Adipocyte (in vitro differentiated cells): ENCODE measurements at places on chromosomes 1 and 21.

DNA sequence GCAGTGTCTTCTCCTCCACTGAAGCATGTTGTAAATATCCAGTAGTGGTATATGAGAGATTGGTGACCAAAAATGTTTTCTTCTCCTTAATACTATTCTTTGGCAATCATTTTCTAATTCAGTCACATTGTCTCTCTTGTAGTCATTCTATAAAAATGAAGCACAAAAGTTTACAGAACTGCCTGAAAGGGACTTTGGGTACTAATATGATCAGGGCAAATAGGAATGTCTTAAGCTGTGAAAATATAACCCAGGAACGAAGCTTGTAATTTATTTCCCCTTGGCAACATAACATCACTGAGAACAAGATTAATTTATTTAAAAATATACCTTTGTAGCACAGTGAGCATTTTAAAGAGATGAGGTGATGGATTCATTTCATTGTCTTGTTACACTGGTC lies 4.9 kb downstream of the B3GALT2 start:
- no peak for DNase-seq

- DNase-seq: peak; percentile 87
Observed at GRCh38 chr1:156122519-156123355, 8.2 kb downstream of the LMNA start.

DNA sequence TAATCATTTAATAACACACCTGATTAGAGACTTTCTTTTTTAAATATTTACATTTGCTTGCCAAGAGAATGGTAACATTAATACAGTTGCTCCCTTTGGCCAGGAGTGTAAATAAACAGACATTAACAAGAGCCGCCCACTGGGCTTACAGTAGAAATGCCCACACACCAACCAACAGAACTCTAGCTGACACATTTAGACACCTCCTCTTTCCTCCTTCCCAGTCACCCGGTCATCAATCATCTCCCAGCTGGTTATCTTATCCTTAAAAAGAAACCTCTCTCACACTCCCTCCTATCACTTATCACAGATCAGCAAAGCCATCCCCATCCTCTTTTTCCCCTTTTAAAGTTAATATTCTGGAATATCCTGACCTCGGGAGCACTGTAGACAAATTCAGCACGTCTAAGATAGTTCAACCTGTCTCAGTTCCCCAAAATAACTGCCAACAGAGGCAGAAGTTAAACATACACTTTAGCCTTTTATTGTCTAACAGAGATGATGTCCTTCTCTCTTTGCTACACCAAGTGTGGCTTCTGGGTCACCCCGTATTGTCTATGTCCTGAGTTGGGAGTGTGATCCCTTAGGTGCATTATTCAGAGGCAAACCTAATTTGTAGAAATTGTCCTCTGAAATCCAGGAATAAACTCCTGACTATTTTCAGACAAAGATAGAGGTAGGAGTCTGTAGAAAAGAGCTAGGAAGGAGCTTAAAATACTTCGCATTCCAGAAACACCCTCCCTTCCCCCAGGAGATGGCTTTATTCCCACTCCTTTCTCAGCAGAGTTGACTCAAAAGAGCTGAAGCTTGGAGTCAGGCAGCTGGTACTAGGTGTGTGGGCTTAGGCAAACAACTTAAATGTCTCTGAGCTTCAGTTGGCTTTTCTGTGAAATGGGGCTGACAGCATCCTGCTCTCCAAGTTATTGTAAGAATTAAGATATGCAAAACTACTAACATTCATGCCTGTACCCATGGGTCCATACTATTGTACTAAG lies 8.8 kb downstream of the MYCL start:
- DNase-seq: peak; percentile 71

DNA sequence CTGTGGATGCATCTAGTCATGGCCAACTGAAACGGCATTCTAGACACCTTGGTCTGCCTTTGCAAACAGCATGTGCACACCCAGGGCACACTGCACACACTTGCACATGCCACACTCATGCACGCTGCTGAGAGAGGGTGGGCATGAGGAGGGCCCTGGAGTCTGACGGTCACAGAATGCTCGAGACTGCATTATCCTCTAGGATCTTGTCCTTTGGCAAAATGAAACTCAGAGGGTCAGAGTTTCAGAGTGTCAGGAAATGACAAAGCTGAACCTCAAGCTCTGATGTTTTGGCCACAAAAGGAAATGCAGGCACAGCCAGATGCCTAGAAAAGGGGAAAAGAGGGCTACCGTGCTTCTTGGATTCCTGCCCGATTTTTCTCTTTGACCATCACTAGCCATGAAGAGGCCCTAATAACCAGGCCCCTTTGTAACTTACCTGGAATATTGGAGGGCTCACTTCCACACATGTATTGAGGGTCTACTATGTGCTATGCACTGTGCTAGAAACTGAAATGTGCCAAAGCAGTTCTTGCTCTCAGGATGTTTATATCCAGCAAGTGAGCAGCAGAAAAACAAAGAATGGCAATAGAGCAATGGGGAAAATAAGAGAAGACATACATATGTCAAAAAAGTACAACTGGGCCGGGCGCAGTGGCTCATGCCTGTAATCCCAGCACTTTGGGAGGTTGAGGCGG lies 65.4 kb downstream of the TOMM20 start:
- DNase-seq: no peak

- no peak for DNase-seq
Observed at GRCh38 chr1:178868706-178869105, 2.2 kb downstream of the ANGPTL1 start.

DNA sequence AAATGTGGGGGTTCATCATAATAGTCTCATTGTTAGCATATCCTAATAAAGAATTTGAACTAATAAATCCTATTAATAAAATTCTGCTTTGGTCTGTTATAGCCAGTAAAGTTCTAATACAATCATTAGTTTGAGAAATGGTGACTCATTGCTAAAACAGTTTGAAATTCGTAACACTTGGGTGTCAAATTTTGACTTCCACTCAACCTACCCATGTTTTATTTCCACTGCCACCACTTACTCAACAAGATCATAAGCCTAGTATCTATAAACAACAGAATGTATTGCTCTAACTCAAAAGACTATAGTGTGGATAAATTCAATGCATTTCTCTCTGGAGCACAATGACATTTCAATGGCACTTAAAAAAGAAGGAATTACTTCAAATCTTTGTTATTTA lies 29.1 kb downstream of the LGALS8 start:
- DNase-seq: peak; percentile 5

GRCh38 chr1:227744668-227745067 lies 9.4 kb downstream of the SNAP47 start:
- no peak for DNase-seq

DNA sequence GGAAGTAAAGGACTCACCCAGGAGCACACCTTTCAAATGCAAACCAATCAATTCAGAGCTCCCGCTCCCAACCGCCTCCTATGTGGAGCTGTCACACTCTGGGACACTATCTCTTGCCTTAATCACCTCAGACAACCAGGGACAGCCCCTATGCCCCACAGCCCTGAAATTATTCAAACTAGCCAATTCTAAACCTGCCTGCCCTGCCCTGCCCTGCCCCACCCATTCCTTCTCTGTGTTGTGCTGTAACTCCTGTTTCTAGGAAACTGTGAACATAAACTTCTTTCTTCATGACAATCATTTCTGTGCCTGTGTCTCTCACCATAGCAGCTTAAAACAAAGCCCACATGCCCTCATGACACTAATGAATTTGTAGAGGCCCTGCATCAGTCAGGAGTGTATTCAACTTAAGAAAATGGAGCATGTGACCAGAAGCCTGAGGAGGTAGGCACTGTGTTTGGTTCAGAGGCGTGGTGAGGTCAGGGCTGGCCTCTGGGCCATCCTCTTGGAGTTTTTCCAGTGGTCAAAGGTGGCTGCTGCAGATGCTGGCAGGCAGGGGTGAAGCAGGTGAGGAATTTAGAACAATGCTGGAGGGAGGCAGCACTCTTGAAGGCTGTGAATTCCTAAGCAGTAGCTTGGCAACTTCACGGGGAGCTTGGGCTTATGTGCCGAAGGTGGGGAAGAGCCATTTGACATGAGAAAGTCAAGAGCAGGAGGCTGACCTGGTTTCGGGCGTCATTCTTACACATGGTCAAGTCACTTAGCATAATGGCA lies 74.5 kb downstream of the RHOU start:
- DNase-seq: no peak

DNA sequence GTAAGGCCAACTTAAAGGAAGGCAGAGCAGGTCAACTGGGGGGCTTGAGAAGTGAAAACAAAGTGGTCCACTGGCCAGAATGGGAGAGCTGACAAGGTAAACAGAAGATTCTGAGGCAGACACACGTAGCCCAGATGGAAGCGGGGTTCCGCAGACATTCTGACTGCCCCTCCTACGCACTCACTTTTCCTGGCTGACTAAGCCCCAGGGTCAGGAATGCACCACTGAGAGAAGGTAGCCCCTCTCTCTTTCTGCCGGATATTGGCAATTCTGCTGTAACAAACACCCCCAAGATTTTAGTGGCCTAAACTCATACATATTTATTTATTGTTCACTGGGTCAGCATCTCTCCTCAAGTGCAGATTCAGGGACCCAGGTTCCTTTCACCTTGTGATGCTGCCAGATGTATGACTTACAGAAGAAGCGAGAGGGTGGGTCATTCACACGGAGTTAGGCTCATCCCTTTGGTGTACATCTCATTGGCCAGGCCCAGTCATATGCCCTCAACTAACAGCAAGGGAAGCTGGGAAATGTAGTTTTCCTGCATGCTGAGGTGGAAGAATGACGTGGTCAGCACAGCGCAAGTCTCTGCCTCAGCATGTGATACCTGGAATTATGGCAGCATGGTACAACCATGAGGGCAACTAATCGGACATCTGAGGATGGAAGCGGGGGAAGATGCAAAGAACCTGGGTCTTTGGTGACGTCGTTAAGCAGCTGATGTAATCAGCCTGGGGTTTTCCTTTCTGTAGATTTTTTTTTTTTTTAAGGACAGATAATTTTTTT lies 43.4 kb upstream of the MRPS6 start:
- peak; percentile 87 for DNase-seq

- DNase-seq: no peak
Observed at GRCh38 chr1:233844692-233845091, 59.8 kb upstream of the SLC35F3 start.

- no peak for DNase-seq
Observed at GRCh38 chr21:34509151-34509550, 2.9 kb downstream of the KCNE1 start.

GRCh38 chr1:15295696-15296095 lies 48.7 kb downstream of the FHAD1 start:
- no peak for DNase-seq

DNA sequence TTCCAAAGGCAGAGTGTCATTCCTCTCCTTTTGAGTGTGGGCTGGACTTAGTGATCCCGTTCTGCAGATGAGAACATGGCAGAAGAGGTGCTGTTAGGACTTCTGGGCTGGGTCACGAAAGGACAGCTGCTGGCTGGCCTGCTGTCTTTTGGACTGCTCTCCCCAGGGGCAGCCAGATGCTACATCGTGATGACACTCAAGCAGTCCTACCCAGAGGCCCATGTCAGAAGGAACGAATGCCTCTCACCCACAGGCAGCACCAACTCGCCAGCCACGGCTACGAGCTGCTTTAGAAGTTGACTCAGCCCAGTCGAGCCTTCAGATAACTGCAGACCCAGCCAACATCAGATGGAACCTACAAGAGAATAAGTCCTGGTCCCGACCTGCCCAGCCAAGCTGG lies 156.5 kb downstream of the KCNJ6 start:
- no peak for DNase-seq
